T-helper 9 cell (primary cell): ENCODE measurements at places on chromosomes 16 and 17.

- DNase-seq, result no peak
Observed at GRCh38 chr17:50511058-50511457, 2.8 kb downstream of the MYCBPAP start.

GRCh38 chr17:39969375-39969774 lies 6.6 kb downstream of the GSDMA start:
- no peak for DNase-seq

- no peak for DNase-seq
Observed at GRCh38 chr17:77408284-77408683, 267.5 kb downstream of the SEC14L1 start.

GRCh38 chr17:41428591-41429291 lies 4.4 kb upstream of the KRT37 start:
- DNase-seq, result no peak

- no peak for DNase-seq
Observed at GRCh38 chr17:72393553-72393952, 272.7 kb downstream of the SOX9 start.

DNA sequence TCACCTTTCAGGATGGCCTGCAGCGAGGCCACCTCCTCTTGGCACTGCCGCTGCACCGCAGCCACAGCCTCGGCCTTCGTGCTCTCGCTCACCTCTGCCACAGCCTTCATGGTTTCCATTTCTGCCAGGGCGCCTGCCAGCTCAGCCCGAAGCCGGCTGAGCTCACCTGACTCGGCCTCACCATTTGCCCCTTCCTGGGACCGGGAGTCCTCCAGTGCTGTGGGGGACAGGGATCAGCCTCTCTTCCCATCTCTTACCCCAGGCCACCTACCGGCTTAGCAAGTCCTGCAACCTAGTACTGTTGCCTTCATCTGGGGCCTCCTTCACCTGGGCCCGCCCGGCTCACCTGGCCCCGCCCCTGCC lies 658 bp downstream of the RABEP2 start:
- no peak for DNase-seq

GRCh38 chr16:17803625-17804410 lies 333.1 kb upstream of the XYLT1 start:
- DNase-seq, result no peak

- DNase-seq, result no peak
Observed at GRCh38 chr16:66222756-66223155, 143.7 kb upstream of the CDH5 start.

DNA sequence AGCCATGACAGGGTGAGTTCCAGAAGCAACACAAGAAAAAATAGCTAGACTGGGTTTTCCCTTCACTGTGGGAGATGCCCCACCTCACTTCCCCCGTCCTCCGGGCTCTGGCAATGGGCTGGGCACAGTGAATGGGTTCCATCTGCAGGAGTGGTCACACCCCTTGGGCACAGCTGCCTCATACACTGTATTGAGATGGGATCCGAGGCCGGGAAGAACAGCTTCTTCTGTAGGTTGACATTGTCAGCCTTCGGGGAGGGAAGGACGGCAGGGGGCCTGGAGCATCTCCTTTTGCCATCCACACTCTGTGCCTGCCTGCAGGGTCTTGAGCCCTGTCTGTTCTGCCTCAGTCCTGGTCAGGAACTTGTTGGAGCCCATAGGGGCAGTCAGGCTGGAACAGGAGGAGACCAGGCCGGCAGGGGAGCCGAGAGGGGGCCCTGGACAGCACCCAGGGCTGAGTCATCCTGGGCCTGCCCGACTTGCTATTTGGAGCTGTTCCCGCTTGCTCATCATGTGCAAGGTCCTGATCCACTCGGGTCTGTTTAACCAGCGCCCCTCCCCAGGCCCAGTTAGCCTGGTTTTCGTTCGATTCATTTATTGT lies 286.7 kb downstream of the SEC14L1 start:
- DNase-seq, result no peak

GRCh38 chr17:39239640-39240314 lies 14.0 kb upstream of the STAC2 start:
- DNase-seq, result peak; percentile 63

- DNase-seq, result no peak
Observed at GRCh38 chr16:82282662-82283061, 112.6 kb upstream of the MPHOSPH6 start.

GRCh38 chr16:57764341-57765159 lies 29.0 kb downstream of the KATNB1 start:
- no peak for DNase-seq

DNA sequence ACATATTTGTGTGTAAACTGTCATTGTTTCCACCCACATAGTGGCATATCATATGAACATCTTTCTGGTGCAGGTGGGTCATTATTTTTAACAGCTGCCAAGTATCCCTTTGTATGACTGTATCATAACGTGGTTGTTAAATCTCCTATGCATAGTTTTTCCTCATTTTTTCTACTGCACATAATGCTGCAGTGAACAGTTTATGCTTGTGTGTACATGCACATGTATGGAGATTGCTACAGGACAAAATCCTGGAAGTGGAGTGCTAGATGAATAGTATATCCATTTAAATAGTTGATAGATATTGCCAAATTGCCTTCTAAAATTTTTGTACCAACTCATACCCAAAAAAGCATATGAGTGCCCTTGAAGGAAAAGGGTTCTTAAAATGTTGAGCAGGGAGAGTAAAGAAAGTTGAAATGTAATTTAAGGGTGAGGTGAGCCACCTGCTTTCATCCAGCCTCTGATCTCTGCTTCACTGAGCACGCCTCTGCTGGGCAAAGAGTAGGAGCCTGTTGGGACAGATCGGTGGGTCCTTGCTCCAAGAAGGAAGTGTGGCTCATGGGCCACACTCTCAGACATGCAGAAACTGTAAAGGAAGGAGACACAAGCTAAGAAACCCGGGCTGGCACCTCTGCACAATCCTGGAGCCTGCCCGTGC lies 55.3 kb downstream of the HLF start:
- DNase-seq, result no peak

DNA sequence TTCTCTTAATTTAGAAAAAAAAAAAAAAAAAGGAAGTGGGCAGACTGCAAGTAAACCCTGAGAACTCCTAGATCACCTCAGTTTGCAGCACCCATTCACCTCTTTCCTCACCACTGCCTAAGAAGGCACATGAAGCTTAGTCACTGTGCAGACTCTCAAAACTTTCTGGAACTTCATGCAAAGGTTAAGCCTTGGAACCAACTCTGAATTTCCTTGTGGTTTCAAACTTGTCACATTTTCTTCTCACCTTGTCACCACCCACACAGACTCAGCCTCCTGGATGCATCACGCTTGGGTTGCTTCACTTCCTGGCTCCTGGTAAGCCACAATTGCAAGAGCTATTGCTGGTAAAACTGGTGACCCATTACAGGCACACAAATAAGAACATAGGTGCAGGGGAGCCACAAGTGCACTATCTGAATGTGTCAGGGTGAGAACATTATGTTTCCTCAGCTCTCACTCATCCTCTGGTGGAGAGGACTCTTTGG lies 15.0 kb upstream of the CPD start:
- DNase-seq, result peak; percentile 52

GRCh38 chr17:75774991-75775668 lies 9.5 kb upstream of the UNK start:
- DNase-seq, result no peak
